ENCODE measurements at places on chromosomes 2 and 18. TPM values are rescaled to one million over a fixed set of nuclear protein-coding genes. Genes with fewer than 3 reads are reported as not detected.

GRCh38 chr18:63422864-63423304 lies 608 bp upstream of the VPS4B start:
- DNase-seq, result no peak
- peaks cover 2% of the 10 kb centered on the region for H3K4me1 ChIP-seq
- peak overlapping the region; percentile 83 for H3K4me3 ChIP-seq
- peaks cover 3% of the 10 kb centered on the region for H3K36me3 ChIP-seq
- peak overlapping the region; percentile 94 for H3K27ac ChIP-seq

- peaks cover 11% of the 10 kb centered on the region for H3K4me1 ChIP-seq
- H3K27me3 ChIP-seq, result no peaks in the 10 kb centered on the region
- H3K27ac ChIP-seq, result no peak overlapping the region
- H3K4me3 ChIP-seq, result no peak overlapping the region
These were observed 123.5 kb downstream of the MYO5B start for GRCh38 chr18:50071397-50071796.

- no peaks in the 10 kb centered on the region for H3K27me3 ChIP-seq
- no peaks in the 10 kb centered on the region for H3K36me3 ChIP-seq
- DNase-seq, result no peak
- H3K27ac ChIP-seq, result no peak overlapping the region
- no peak overlapping the region for H3K4me3 ChIP-seq
These were observed 96.8 kb upstream of the SMAD7 start for GRCh38 chr18:49047540-49047939.

- no peak overlapping the region for H3K27ac ChIP-seq
- DNase-seq, result no peak
- no peak overlapping the region for H3K4me3 ChIP-seq
- no peaks in the 10 kb centered on the region for H3K27me3 ChIP-seq
- no peaks in the 10 kb centered on the region for H3K36me3 ChIP-seq
These were observed 438.2 kb upstream of the MAP2 start for GRCh38 chr2:208985644-208986043.

DNA sequence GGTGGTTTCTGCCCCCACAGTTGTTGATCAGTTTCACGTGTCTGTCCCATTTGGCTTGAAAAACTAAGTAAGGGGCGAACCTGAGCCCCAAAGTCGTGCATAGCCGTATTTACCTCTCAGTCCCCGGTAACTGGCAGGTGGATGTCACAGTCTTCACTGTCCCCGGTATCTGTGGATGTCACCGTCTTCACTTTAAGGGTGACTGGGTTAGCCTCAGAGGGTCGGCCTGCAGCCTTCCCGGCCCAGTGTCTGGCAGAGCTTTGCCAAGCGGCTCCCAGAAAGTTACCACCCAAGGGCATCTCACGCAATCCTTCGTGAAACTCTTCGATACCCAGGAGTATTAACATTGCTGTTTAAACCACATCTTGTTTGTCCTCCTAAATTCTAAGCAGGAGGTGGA lies 125.3 kb upstream of the CTDP1 start:
- no peak overlapping the region for H3K27ac ChIP-seq
- H3K36me3 ChIP-seq, result no peaks in the 10 kb centered on the region
- no peaks in the 10 kb centered on the region for H3K27me3 ChIP-seq
- H3K4me1 ChIP-seq, result no peaks in the 10 kb centered on the region

DNA sequence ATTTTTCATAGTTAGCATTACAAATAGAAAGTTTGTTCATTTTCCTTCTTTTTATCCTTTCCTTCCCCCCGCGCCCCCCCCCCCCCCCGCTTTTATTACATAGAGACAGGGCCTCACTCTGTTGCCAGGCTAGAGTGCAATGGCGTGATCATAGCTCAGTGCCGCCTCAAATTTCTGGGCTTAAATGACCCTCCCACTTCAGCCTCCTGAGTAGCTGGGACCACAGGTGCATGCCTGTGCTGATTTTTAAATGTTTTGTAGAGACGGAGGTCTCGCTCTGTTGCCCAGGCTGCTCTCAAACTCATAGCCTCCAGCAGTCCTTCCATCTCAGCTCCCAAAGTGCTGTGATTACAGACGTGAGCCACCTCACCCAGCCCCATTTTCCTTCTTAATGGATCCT lies 91.2 kb upstream of the ALPP start:
- no peaks in the 10 kb centered on the region for H3K36me3 ChIP-seq
- no peak overlapping the region for H3K4me3 ChIP-seq
- H3K4me1 ChIP-seq, result no peaks in the 10 kb centered on the region
- no peaks in the 10 kb centered on the region for H3K27me3 ChIP-seq
- no peak for DNase-seq

The HOXD10 gene
- not detected for total RNA-seq

Measured in liver (tissue), 10 donors.